ENCODE measurements at places on chromosomes 16 and 17.

- no peak for DNase-seq
These were observed 57.2 kb upstream of the MED9 start for GRCh38 chr17:17419631-17420030.

- no peak for DNase-seq
These were observed 6.5 kb upstream of the CCL23 start for GRCh38 chr17:36024106-36024869.

- no peak for DNase-seq
These were observed 22.4 kb downstream of the ABCC3 start for GRCh38 chr17:50657054-50657453.

- no peak for DNase-seq
These were observed 33.5 kb downstream of the XYLT1 start for GRCh38 chr16:17437127-17437720.

DNA sequence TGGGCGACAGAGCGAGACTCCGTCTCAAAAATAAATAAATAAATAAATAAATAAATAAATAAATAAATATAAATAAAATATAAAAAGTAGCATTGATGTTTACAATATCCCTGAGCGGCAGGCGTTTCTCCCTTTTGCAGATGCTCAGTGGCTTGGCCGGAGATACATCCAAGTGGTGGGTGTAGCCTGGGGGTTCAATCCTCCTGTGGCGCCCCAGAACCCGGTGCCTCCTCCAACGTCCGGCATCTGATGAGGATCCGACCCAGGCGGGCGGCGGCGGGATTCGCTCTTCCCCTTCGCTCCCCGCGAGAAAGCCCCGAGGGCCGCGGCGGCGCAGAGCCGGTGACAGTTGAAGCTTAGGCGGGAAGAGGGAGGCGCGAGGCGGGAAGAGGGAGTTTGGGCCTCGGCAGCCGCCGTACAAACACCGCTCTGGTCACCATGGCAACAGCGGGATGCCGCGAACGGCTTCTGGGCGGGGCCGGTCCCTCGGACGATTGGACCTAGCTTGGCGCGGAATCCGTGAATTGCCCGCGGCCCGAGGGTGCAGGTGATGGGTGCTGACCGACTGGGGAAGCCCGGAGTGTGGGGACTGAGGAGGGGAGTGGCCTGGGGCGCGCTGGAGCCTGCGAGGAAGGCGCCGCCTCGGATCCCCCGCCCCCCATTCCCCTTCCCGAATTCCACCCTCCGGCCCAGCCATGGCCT is 12.7 kb upstream of the ALDOA start:
- DNase-seq, result peak; percentile 95

GRCh38 chr17:927611-928461 is 51.7 kb downstream of the NXN start:
- no peak for DNase-seq

GRCh38 chr17:80649672-80650330 is 105.2 kb downstream of the RPTOR start:
- no peak for DNase-seq

DNA sequence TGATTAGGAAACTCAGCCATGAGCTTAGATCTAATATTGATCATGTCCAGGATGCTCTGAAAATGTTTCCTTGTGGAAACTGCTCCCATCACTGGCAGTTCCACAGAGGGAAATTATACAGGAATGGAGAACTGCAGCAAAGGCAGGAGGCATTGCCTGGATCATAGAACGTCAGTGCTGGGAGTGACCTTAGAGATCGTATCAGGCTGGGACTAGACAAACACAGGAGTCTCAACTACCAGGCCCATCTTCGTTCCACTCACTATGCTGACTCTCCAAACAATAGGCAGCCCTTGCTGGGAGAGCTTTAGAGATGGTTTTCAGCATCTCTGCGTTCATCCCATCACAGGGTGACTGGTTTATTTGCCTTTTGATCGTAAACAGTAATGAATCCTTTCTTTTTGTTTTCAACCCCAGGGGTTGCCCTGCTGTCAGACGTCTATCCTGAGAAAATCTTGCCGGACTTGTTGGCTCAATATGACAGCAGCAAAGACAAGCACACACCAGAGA is 130.3 kb downstream of the TANGO6 start:
- no peak for DNase-seq

DNA sequence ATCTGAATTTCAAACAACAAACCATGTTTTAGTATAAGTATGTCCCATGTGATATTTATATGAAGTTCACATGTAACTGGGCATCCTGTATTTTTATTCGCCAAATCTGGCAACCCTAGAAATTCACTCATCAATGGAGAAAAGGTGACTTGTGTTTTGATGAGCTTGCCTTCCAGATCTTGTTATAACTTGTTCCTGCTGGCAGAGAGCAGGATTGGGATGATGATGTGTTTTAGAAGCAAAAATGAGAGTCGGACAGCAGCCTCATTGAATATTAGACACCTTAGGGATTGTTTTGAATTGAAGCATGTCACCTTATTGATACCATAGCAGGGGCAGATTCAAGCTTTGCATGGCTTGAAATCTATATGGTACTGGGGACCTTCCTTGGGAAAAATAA is 85.4 kb upstream of the MED13 start:
- no peak for DNase-seq

DNA sequence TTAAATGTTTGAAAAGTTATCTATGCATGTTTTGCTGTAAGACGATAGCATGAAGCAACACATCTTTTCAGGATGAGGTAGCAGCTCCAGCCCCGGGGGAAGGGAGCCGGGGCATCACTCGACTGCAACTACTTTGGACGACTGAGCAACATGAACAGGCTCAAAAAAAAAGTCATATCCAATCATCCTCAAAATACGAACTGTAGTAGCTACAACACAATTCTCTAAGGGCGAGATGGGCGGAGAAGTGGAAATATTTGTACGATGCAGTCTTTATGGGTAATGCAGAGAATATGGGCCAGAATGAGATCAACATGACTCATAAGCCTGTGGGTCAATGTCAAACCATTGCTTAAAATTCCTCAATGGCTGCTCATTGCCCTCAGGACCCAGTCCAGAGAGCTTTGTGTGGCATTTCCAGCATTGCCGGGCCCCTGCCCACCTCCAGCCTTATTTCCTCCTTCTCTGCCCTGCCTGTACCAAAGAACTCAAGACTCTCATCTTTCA is 17.7 kb upstream of the SMURF2 start:
- DNase-seq, result no peak

DNA sequence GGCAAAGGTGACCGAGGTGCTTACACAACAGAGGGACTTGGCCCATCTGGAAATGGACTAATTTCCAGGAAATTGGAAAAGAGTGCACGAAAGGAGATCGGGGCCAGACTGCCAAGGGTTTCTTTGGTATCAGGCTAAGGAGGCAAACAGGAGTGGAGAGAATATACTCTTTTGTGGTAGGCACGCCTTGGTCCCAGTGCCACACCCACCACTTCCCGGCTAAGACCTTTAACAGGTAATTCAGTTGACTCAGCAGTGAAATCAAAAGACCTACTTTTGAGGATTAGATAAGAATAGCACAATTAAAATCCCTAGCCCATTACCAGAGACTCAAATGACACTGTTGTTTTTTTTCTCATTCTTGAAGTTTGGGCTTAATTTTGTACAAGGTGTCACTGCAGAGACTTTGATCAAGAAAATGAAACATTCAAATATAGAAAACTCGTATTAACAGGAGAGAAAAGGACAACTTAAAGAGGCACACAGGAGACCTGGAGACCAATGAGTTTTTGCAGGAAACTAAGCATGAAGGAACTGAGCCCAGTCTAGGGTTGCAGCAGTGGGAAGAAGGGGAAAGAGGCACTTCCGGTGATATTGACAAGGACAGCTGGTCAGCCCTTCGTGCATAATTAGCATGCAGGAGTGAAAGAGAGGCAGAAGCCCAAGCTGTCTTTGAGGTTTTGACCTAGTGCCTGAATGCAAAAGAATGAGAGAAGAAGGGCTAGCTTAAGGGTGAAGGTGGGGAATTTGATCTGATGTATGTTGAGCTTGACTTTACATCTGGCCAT is 265.5 kb upstream of the CCL2 start:
- no peak for DNase-seq

- no peak for DNase-seq
These were observed 2.1 kb upstream of the SPG7 start for GRCh38 chr16:89506113-89506504.

- DNase-seq, result no peak
These were observed 8.0 kb upstream of the HES7 start for GRCh38 chr17:8131844-8132441.

- peak; percentile 99 for DNase-seq
These were observed 55.2 kb downstream of the ARSG start for GRCh38 chr17:68346448-68346847.
